Umbilical cord (tissue), 2 donors: ENCODE measurements at places on chromosomes 13 and 19. TPM values are rescaled to one million over a fixed set of nuclear protein-coding genes. Genes with fewer than 3 reads are reported as not detected.

DNA sequence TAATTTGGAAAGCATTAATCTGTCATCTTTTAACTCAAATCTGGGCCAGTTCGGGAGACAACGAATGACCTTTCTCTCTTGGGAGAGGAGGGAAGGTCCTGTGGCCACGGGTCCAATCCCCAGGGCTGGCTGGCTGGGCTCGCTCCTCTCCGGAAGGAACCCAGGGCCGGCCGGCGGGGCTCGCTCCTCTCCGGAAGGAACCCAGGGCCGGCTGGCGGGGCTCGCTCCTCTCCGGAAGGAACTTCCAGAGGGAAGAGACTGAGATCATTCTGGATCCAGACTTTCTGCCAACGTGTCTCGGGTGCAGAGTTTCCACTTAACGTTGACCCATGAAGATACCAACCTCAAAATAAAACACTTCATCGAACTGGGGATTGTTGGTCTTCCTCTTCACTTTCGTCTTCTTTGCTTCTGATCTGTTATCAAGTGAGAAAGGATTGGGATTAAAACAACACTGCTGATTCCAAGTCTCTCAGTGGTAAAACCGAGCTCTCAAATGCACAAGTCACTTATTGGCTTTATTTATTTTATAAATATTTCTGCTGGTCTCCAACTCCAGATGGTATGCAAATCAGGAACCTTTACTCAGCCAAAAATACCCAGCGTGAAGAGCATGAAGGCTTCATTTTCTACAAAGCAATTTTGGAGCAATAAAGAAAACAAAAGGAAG lies 53.3 kb upstream of the C13orf46 start:
- no peak for DNase-seq

DNA sequence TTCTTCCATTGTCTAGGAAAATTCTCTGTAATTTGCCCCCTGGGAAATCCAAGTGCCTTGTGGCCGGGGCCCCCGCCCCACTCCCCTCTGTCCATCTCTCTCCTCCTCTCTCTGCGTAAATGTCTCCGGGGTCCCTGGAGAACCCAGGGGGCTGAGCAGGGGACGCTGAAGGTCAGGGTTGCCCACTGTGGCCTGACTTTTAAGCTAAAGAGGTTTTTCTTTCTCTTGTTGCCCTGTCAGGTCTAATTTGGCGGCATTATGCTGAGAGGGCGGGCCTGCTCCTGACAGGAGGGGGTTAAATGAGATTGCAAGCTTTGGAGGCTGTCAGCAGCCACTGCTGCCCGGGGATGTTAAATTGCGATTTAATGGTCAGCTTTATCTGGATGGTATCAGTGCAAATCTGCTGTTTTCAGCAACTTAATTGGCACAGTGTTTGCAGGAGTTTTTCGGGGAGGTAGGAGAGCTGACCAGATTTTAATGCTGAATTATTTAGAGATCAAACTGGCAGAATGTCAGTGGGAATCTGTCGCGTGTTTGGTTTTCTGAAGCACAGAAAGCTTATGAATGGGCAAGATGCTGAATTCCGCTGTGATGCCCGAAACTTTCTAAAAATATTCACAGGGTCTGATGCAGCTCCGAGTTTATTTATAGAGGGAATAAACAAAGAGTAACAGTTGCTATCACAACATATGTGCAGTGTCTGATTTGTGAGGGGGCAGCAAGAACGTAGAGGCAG lies 93.2 kb upstream of the SOX1 start:
- DNase-seq: no peak

- peak; percentile 69 for DNase-seq
These were observed 5.1 kb upstream of the ZNF77 start for GRCh38 chr19:2949939-2950285.

DNA sequence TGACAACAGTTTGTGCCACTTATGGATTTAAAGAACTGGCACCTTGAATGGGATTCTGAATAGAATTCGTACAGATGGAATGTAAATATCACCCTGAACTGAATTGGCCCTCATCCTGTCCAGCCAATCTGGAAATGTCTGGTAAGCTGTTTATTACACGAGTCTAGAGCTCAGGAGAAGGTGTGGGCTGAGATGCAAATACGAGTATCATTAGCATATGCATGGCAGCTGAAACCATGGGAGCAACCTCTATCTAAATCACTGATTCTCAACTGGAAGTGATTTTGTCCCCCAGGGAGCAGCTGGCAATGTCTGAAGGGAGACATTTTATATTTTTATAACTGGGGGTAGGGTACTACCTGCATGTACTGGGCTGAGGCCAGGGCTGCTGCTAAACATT lies 15.6 kb upstream of the VWA8 start:
- DNase-seq: no peak

GRCh38 chr19:49335784-49336481 lies 727 bp downstream of the CD37 start:
- no peak for DNase-seq

- no peak for DNase-seq
These were observed 48.8 kb downstream of the CD320 start for GRCh38 chr19:8259142-8259921.

DNA sequence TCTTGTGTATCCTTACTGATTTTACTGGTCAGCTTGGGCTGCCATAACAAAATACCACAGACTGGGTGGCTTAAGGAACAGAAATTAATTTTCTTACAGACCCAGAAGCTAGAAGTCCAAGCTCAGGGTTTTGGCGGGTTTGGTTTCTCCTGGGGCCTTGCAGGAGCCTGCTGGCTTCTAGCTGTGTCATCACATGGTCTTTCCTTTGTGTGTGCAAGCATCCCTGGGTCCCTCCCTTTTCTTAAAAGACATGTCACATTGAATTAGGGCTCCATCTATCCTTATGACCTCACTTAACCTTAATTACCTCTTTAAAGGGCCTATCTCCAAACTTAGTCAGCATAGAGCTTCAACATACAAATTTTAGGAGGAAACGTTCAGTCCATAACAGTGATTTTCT lies 23.4 kb downstream of the UBAC2 start:
- DNase-seq: no peak

DNA sequence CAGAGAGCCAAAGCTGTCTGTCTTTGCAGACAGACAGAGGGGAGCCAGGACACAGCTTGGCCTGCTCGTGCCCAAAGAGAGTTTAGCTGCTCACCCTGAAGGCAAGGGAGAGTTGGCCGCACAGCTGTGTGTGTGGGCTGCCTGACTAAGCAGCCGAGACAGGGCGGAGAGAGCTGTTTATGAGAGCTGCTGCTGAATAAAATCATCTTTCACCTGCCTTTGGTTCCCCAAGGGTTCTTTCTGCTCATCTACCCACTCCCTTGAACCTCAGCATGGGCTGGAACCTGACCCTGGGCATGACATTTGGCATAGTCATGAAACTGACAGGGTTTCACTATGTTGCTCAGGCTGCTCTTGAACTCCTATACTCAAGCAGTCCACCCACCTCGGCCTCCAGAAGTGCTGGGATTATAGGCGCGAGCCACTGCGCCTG lies 98.2 kb downstream of the RBM26 start:
- DNase-seq: no peak

BLVRB gene
- 92.9 TPM for total RNA-seq

PSG6 gene
- total RNA-seq: 0.96 TPM

ZNF417 gene
- 29.1 TPM for total RNA-seq

ZNF729 gene
- 10.6 TPM for total RNA-seq

TSSK6 gene
- 1.7 TPM for total RNA-seq

S1PR5 gene
- total RNA-seq: 7.5 TPM

CAB39L gene
- total RNA-seq: 8.2 TPM

KLC3 gene
- total RNA-seq: 4.3 TPM
